Neuronal stem cell (in vitro differentiated cells): ENCODE measurements at places on chromosomes 7 and 10.

DNA sequence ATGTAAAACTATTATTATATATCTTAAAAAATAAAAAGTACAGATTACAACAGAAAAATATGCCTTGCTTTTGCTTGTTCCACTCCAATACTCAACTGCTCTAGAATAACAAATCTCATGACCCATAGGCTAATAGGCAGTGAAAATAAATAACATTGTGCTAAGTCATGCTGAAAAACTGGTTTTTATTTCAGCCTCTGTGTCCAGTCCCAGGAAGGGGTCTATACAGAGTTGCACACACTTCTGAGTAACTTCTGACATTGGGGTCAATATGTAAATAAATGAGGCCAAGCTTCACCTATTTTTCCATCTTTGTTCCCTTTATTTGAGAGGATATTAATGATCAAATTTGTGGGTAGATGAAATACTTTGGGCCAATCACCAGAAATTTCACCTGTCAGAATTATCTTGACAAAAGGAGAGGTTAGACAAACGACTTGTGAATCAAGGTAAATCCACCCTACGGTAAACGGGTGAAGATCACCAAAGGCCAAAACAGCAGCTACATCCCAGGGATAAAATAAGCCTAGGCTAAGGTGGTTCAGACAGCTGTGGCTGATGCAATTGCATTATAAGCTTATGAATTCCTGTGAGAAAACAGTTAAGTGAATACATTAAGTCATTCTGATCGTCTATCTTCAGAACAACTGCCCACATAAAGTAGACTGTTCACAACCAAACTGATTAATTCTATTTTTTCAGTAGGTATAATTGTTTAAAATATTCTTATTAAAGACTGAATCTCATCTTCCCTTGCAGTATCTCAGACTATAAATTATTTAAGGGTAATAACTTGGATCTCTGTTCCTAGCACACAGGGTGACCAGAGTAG lies 87.5 kb downstream of the UBE2H start:
- no peaks in the 10 kb centered on the region for H3K27me3 ChIP-seq
- DNase-seq, result no peak
- H3K4me3 ChIP-seq, result no peak overlapping the region
- no peak overlapping the region for H3K27ac ChIP-seq
- peaks cover 13% of the 10 kb centered on the region for H3K4me1 ChIP-seq
- H3K36me3 ChIP-seq, result peaks cover 2% of the 10 kb centered on the region

GRCh38 chr7:113622796-113623195 lies 296.0 kb downstream of the PPP1R3A start:
- no peaks in the 10 kb centered on the region for H3K27me3 ChIP-seq
- no peak overlapping the region for H3K4me3 ChIP-seq
- H3K4me1 ChIP-seq, result no peaks in the 10 kb centered on the region
- H3K27ac ChIP-seq, result no peak overlapping the region

DNA sequence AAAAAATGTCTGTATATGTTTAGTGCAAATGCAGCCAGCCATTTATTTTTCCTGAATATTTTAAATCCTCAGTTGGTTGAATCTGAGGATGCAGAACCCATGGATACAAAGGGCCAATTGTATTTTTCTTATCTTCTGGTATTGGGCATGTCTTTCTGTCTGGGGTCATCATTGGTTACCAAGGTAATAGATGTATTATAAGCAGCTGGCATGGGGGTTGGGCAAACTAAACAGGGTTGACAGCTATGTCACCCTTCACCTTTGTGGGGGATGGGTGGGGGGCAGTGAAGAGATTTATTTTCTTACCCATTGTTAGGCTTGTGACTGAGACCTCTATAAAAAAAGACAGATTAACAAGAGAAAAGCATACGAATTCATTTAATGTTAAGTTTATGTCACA lies 38.8 kb downstream of the CDHR3 start:
- DNase-seq, result no peak
- no peak overlapping the region for H3K4me3 ChIP-seq
- no peak overlapping the region for H3K27ac ChIP-seq
- no peaks in the 10 kb centered on the region for H3K27me3 ChIP-seq
- H3K4me1 ChIP-seq, result peaks cover 14% of the 10 kb centered on the region
- H3K36me3 ChIP-seq, result no peaks in the 10 kb centered on the region

DNA sequence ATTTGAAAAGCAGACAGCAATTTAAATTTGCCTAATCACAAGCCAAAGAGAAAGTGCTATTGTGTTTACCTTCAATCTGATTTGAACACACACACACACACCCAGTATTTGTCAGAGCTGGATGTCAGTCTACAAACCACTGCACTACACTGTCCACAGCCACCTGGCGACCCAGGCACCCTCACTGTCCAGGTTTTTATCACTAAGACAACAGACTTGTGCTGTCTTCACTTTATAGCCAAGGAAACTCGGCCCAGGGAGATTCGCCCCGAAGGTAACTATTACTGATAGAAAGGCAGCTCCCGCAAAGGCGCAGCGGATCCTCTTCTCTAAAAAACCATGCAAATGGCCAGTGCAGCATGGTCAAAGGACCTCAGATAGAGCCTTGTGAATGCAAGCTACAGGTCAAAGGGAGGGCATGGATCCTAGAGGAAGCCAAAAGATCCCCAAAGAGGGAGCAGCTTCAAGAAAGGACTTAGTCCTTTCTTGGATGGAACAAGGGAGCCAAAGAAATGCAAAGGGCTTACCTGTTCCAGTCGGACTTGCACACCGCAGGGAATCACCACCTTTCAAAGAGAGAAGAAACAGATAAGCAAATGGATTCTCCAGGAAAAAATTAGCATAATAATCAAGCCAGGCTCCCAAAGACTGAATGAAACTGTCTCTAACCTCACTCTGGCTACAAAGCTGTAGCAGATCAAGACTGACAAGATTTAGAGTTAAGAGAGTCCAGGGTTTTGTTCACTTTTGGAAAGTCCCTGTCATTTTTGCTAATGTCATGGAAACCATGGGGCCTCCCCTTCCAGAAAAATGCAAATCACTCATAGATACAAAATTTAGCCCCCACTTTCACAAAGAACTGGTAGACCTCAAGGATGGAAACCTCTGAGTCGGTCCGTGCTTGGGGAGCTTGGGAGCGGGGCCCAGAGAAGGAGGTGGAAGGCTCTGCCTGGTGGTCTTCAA lies 101.1 kb downstream of the TNS3 start:
- peaks cover 3% of the 10 kb centered on the region for H3K36me3 ChIP-seq
- H3K4me1 ChIP-seq, result peaks cover 52% of the 10 kb centered on the region
- DNase-seq, result no peak
- H3K27me3 ChIP-seq, result no peaks in the 10 kb centered on the region

- H3K27ac ChIP-seq, result no peak overlapping the region
- no peak overlapping the region for H3K4me3 ChIP-seq
- H3K36me3 ChIP-seq, result no peaks in the 10 kb centered on the region
- no peaks in the 10 kb centered on the region for H3K27me3 ChIP-seq
- H3K4me1 ChIP-seq, result peaks cover 9% of the 10 kb centered on the region
Measured at GRCh38 chr10:69048103-69048502, 39.8 kb upstream of the SRGN start.

DNA sequence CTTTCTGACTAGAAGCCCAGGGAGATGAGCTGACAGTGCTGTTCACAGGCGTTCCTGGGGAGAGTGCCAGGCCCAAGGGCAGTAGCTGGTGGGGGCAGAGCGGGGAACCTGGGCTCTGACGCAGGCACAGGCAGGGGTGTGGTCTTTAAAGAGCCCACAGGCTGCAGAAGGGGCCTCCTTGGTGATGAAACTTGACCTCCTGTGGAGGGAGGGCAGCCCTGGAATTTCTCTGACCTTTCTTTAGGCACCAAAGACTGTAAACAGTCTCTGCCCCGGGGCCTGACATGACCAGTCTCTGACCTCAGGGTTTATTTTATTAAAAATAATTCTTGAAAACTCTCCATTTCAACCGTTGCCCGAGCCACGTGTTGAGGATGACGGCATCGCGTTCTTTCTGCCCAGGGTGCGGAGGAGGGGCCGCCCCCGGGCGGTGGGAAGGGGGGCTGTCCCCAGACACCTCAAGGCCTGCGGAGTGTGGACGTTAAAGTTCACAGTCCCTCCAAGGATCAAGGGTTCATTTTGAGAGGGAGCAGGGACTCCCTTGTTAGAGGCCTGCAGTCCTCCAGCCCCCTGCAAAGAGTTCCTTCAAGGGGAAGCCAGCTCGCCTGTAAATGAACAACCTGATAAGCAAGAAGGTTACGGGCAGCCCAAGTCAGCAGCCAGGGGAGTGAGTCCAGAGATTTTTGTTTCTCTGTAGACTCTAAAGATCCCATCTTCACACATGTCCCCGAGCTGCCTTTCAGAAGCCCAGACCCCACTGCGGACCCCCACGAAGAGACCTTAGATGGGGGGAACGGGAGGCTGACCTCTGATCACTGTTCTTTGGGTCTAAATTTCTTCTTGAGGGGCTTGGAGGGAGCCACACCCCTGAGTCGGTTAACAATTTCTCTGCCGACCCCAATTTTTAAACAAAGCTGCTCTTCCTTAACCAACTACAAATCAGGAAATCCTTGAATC lies 128.9 kb downstream of the VIPR2 start:
- no peak for DNase-seq
- H3K4me3 ChIP-seq, result no peak overlapping the region
- H3K27ac ChIP-seq, result no peak overlapping the region
- H3K27me3 ChIP-seq, result peaks cover 3% of the 10 kb centered on the region
- no peaks in the 10 kb centered on the region for H3K36me3 ChIP-seq
- H3K4me1 ChIP-seq, result peaks cover 17% of the 10 kb centered on the region

DNA sequence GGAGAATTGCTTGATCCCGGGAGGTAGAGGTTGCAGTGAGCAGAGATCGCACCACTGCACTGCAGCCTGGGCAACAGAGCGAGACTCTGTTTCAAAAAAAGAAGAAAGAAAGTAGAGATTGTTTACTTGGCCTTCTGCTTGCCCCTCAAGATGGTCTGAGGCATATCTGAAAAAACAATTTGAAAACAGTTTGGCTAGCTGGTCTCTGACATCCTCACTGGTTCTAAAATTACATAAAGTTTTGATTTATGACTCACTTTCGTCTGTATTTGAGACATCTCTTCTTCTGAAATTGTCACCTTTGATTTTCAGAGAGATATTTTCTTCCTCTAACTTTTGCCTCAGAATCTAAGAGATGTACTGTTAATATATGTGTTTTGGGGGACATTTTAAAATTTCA lies 49.6 kb upstream of the HELLS start:
- H3K36me3 ChIP-seq, result no peaks in the 10 kb centered on the region
- no peak overlapping the region for H3K4me3 ChIP-seq
- H3K27ac ChIP-seq, result no peak overlapping the region
- no peaks in the 10 kb centered on the region for H3K4me1 ChIP-seq

GRCh38 chr10:107072028-107072427 lies 92.5 kb downstream of the SORCS1 start:
- H3K27ac ChIP-seq, result no peak overlapping the region
- DNase-seq, result no peak
- H3K36me3 ChIP-seq, result no peaks in the 10 kb centered on the region
- no peaks in the 10 kb centered on the region for H3K27me3 ChIP-seq

- H3K27me3 ChIP-seq, result no peaks in the 10 kb centered on the region
- no peak overlapping the region for H3K27ac ChIP-seq
- H3K4me3 ChIP-seq, result no peak overlapping the region
- peaks cover 4% of the 10 kb centered on the region for H3K4me1 ChIP-seq
- H3K36me3 ChIP-seq, result no peaks in the 10 kb centered on the region
Measured at GRCh38 chr10:71345694-71346093, 26.6 kb downstream of the SLC29A3 start.

DNA sequence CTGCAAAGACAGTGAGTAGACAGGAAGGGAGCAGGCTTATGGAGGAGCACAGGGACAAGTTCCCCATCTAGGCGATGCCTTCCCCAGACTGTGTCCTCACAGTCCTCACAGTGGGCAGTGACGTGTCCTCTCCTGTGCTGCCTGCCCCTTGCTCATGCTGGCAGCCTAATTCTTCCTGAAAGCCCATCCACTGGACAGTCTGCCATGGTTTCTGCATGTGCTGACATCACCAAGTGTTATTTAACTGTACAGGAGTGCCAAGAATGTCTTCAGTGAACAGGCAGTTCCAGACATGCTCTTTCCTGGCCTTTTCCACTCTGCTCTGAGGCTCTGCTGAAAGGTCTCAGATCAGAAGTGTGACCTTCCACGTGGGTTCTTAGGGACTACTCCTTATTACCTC lies 54.1 kb downstream of the ZNF248 start:
- H3K36me3 ChIP-seq, result no peaks in the 10 kb centered on the region
- H3K27ac ChIP-seq, result no peak overlapping the region
- H3K4me3 ChIP-seq, result no peak overlapping the region
- no peaks in the 10 kb centered on the region for H3K4me1 ChIP-seq
- no peak for DNase-seq
- H3K27me3 ChIP-seq, result no peaks in the 10 kb centered on the region

- no peaks in the 10 kb centered on the region for H3K27me3 ChIP-seq
- no peak overlapping the region for H3K27ac ChIP-seq
- H3K4me3 ChIP-seq, result no peak overlapping the region
- H3K36me3 ChIP-seq, result peaks cover 10% of the 10 kb centered on the region
- no peaks in the 10 kb centered on the region for H3K4me1 ChIP-seq
- no peak for DNase-seq
Measured at GRCh38 chr7:77570330-77571011, 33.4 kb downstream of the PTPN12 start.

DNA sequence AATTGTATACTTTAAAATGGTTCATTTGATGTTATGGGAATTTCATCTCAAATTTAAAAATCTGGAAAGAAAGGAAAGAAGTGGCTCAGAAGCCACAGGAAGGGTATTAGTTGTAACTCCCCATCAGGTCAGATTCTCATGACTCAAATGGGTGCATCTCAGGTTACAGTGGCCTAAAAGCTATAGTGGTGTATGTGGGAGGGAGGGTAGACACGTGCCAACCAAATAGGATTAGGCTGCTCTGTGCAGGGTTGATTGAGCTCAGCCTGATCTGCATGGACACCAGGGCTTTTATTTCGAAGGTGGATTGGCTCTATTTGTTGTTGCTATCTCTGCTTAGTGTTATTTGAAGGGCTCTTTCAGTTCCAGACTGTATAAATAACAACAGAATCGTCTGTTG lies 121.5 kb upstream of the PRR15 start:
- H3K27me3 ChIP-seq, result peaks cover 4% of the 10 kb centered on the region
- peak; percentile 79 for DNase-seq

DNA sequence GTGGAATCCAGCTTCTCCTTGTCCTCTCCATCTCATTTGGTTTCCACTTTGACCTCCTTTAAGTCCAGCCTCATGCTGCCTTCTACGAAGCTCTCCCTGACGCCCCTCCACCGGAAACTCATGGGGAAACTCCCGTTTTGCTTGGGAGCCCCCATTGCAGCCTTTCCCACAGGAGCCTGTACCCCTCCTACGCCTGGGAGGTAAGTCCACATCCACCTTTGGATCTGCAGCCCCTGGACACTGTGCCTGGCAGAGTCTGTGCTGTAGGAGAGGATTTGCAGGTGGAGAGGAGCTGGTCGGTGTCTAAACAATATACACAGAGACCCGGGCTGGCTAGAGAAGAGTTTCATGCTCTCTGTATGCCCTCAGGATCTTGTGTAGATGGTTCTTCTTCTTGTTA lies 296.1 kb downstream of the GLRX3 start:
- no peak overlapping the region for H3K4me3 ChIP-seq
- H3K36me3 ChIP-seq, result no peaks in the 10 kb centered on the region
- no peak for DNase-seq
- H3K4me1 ChIP-seq, result no peaks in the 10 kb centered on the region

DNA sequence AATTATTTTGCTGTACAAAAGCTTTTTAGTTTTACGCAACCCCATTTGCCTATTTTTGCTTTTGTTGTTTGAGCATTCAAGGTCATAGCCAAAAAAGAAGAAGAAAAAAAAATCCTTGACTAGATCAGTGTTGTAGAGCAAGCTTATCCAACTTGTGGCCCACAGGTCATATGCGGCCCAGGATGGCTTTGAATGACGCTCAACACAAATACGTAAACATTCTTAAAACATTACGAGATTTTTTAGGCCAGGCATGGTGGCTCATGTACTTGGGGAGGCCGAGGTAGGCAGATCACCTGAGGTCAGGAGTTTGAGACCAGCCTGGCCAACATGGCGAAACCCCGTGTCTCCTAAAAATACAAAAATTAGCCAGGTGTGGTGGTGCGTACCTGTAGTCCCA lies 8.1 kb upstream of the MALSU1 start:
- no peaks in the 10 kb centered on the region for H3K36me3 ChIP-seq
- H3K27me3 ChIP-seq, result no peaks in the 10 kb centered on the region
- no peak overlapping the region for H3K4me3 ChIP-seq
- no peak overlapping the region for H3K27ac ChIP-seq
